ENCODE measurements at places on chromosomes 16 and 17.

GRCh38 chr17:4492721-4493561 is 5.7 kb upstream of the SPNS2 start:
- no peak for DNase-seq

DNA sequence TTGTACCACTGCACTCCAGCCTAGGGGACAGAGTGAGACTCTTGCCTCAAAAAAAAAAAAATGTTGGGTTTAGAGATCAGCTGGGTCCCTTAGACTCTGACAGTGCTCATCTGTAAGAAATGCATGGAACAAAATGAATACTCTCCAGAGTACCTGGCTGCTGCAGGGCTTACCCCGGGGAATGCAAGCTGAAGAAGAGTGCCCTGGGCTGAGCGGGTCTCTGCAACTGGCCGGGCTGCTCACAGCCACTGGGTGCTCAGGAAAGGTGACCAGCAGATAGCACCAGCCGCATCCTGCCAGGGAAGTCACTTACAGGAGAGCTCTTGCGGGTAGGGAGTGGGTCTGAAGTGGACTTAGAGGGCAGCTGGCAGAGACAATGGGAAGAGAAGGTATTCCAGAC is 82.1 kb downstream of the GAS7 start:
- no peak for DNase-seq

DNA sequence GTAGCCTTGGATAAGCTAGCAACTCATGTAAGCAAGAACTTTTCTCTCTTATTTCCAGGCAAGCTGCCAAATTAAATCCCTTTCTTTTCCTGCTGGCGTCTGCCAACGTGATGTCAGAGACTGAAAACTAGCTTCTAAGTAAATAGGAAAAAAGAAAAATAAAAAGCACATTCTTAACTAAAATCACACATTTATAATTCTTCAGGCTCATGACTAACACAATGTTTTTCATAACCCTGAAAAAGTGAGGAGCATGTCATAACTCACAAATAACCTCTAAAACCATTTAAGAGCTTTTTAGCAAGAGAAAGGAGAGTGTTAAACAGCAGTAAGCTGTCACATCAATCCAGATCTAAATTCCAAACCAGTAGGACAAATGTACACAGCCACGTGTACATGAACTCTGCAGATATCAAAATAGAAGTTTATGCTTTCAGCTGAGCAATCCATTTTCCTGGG is 110.0 kb downstream of the N4BP1 start:
- DNase-seq, result no peak

DNA sequence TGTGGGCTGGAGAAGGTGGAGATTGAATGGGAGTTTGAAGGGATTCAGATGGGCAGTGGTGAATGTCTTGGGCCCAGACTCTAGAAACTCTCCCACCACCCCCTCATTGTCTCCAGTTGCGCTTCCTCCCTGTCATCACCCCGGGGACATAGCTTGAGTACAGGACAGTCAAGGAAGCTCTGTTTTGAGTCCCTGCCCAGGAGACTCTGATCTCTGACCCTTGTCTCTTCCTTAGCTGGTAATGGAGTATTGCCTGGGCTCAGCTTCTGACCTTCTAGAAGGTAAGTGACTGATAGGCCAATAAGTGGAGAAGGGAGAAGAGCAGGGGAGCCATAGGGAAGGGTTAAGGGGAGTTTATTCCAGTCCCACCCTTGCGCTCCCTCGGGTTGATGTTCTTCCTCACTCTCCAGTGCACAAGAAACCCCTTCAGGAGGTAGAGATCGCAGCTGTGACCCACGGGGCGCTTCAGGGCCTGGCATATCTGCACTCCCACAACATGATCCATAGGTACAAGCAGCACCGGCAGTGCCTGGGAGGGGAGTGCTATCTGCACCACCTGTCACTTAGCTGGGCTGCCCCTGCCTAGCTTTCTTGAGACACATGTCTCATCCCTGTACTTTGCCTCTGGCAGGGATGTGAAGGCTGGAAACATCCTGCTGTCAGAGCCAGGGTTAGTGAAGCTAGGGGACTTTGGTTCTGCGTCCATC is 5.0 kb downstream of the TAOK2 start:
- DNase-seq, result no peak

GRCh38 chr17:34519282-34519681 is 60.1 kb upstream of the TMEM132E start:
- DNase-seq, result no peak

Measured in NCI-H748 treated with DMSO at 0.1 percent for 48 hours (cell line).